ENCODE measurements at places on chromosomes 7 and 10. TPM values are rescaled to one million over a fixed set of nuclear protein-coding genes. Genes with fewer than 3 reads are reported as not detected.

DNA sequence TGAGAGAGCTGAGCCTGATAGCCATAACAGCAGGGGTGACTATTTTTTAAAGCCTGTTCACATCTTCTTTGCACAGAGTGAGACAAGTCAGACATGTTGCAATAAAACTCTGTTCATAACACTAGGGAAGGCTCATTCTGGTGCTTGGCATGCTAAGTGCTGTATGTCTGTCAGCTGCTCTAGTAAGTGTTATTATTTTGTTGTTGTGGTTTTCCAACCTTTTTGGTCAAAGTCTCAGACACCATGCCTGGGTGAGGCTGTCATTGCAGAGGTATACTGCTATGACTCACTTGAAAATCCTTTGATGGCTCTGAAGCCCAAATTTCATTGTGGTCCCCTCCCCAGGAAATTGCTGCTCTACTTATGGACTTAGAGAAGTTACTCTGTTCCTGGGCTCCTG is 129.7 kb downstream of the ADRA2A start:
- H3K4me3 ChIP-seq = no peak overlapping the region
- H3K36me3 ChIP-seq = no peaks in the 10 kb centered on the region
- no peaks in the 10 kb centered on the region for H3K4me1 ChIP-seq
- no peaks in the 10 kb centered on the region for H3K27me3 ChIP-seq
- no peak overlapping the region for H3K27ac ChIP-seq

- H3K4me3 ChIP-seq = no peak overlapping the region
- H3K36me3 ChIP-seq = no peaks in the 10 kb centered on the region
- no peaks in the 10 kb centered on the region for H3K4me1 ChIP-seq
- H3K27me3 ChIP-seq = no peaks in the 10 kb centered on the region
These were observed 18.4 kb upstream of the GIMAP8 start for GRCh38 chr7:150431839-150432658.

DNA sequence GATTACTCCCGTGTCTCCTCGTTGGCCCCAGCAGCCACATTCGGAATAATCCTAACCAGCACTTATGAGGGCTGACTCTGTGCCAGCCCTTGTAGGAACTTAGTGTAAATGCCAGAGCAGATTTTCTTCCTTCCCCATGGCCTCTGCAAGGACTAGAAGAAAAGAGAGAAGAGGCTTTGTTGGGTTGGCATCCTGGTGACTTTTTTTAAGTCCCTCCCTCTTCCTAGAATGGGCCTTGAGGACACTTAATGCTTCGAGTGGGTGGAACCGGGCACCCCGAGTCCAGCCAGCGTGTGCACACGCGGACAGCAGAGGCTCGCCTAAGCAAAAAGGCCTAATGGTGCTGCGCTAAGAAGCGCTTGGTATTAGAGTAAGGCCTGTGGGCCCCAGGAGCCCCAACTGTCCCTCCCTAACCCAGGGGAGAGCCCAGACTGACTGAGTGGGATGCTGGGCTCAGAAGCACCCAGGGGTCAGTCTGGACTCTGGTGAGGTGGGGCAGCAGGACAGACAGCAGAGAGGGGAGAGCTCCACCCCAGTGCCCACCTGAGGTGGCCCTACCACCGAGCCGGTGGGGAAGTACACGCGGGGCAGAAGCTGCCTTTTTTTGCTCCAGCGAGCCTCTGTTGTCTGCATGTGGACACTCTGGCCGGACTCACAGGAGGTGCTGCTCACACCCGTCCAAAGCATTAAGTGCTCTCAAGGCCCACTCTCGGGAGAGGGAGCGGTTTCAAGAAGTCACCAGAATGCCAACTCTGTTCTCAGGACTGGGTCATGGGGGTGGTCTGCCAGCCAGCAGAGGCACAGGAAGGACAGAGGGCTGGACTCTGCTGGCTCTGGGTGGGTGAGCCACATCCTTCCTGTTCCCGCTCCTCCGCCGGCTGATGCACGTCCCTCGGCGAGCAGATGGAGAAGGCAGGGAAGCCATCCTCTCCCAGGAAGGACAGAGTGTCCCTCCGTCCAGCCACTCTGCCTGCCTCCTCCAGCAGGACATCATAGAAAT is 12.5 kb downstream of the ITPRIP start:
- DNase-seq = no peak
- peak overlapping the region; percentile 97 for H3K27ac ChIP-seq
- H3K27me3 ChIP-seq = no peaks in the 10 kb centered on the region
- no peaks in the 10 kb centered on the region for H3K36me3 ChIP-seq
- H3K4me1 ChIP-seq = peaks cover 43% of the 10 kb centered on the region

DNA sequence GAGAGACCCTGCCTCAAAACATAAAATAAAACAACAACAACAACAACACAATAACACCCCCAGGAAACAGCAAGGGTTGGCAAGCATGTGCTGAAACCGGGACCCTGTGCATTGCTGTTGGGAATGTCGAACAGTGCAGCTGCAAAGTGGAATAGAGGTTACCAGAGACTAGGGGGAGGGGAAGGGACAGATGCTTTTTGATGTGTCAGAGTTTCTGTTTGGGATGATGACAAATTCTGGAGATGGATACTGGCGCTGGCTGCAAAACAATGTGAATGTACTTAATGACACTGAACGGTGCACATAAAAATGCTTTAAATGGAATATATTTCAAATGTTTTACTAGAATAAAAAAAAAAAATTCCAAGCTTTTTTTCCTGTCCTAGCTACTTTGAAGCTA is 241.8 kb downstream of the TEX36 start:
- H3K27ac ChIP-seq = no peak overlapping the region
- no peaks in the 10 kb centered on the region for H3K36me3 ChIP-seq
- no peak for DNase-seq
- H3K27me3 ChIP-seq = no peaks in the 10 kb centered on the region
- H3K4me1 ChIP-seq = no peaks in the 10 kb centered on the region

DNA sequence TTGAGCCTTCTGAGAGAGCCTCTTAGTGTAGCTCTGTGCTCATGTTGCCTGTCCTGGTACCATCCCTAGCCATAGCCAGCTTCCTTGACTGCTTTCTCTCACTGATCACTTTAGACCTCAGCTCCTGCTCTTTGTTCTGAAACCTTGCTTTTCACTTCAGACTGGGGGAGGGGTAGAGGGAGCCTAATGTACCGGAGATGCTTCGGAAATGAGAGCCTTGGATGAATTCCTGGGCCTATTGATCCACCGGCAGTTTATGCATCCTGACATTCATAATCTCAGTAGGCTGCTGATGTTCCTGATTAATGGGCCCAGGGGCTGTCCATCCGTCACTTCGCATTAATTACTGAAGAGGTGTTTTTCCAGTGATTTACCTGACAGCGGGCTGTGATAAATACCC is 38.8 kb downstream of the R3HCC1L start:
- no peak for DNase-seq
- H3K4me3 ChIP-seq = no peak overlapping the region
- no peaks in the 10 kb centered on the region for H3K36me3 ChIP-seq
- H3K4me1 ChIP-seq = peaks cover 5% of the 10 kb centered on the region

DNA sequence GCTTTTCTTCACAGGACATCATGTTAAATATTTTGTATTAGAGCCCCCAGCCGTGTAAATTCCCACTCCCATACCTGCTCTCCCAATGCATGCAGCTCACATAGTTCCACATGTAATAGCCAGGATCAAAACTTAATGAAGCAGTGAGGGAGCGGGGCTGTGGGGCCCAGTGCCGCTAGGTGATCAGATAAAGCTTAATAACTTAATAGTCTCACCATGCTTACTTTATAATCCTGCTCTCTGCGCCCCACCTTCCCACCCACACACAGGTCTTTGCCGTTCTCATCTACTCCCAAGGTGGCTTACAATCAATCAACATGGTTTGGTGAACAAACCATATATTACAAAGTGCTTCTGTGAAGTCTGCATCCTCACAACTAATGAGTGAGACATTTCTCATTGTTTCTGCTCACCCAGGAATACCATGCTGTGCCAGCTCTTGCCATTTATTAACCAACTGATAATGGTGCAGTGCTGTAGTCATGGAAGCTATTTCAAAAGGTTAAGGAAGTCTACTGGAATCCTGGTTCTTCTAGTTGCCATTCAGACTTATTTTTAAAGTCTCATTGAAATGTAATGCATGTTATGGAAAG is 156.4 kb downstream of the CTTNBP2 start:
- no peaks in the 10 kb centered on the region for H3K4me1 ChIP-seq
- no peaks in the 10 kb centered on the region for H3K36me3 ChIP-seq
- H3K27ac ChIP-seq = no peak overlapping the region
- H3K4me3 ChIP-seq = no peak overlapping the region
- no peak for DNase-seq
- H3K27me3 ChIP-seq = no peaks in the 10 kb centered on the region

- peaks cover 3% of the 10 kb centered on the region for H3K4me1 ChIP-seq
- H3K27ac ChIP-seq = peak overlapping the region; percentile 49
- no peaks in the 10 kb centered on the region for H3K27me3 ChIP-seq
- H3K36me3 ChIP-seq = no peaks in the 10 kb centered on the region
- H3K4me3 ChIP-seq = no peak overlapping the region
These were observed 65.2 kb downstream of the GBF1 start for GRCh38 chr10:102310361-102311024.

DNA sequence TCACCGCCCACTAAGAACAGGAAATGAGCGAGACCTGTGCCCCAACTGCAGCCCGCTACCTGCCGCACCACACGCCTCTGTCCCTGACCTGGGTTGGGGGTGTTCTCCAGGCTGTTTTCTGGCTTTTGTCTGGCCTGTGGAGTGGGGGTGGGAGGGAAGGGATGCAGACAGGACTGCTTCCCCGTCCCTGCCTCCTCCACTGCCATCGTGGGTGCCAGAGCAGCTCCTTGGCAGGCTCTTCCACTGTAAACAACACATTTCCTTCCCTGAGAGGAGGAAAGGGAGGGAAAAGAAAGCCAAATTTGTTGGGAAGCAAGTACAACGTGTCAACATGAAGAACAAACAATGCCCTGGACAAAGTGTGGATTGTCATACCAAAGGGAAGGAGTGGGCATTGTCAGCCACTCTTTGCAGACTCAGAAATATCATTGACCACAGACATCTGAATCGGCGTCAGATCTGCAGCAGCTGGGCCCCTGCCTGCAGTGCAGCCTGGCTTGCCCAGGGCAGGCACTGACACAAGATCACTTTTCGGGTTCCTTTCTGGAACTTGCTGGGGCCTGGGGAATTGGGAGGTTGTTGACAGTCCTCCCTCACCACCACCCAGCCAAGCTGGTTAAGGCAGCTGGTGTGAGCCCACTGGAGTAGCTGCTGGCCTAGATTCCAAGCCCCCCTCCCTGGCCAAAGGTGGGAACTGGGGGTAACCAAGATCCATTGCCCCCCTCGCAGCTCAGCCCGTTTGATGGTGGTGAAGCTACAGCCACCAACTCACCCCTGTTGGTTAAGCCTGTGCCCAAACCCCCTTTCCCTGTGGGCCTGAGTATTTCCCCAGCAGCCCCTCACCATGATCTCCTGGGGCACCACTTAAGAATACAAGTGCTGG is 22.6 kb upstream of the TRIM8 start:
- peaks cover 16% of the 10 kb centered on the region for H3K4me1 ChIP-seq
- DNase-seq = no peak
- no peak overlapping the region for H3K4me3 ChIP-seq
- H3K36me3 ChIP-seq = no peaks in the 10 kb centered on the region

- DNase-seq = no peak
- H3K4me3 ChIP-seq = no peak overlapping the region
- H3K27me3 ChIP-seq = no peaks in the 10 kb centered on the region
- H3K4me1 ChIP-seq = no peaks in the 10 kb centered on the region
- H3K36me3 ChIP-seq = no peaks in the 10 kb centered on the region
- no peak overlapping the region for H3K27ac ChIP-seq
These were observed 287.1 kb upstream of the CSTF2T start for GRCh38 chr10:51986516-51986915.

- DNase-seq = no peak
- peaks cover 34% of the 10 kb centered on the region for H3K4me1 ChIP-seq
- no peaks in the 10 kb centered on the region for H3K36me3 ChIP-seq
- H3K27ac ChIP-seq = peak overlapping the region; percentile 45
- H3K4me3 ChIP-seq = no peak overlapping the region
- H3K27me3 ChIP-seq = no peaks in the 10 kb centered on the region
These were observed 10.7 kb downstream of the PSAP start for GRCh38 chr10:71840177-71840957.

GRCh38 chr7:51366930-51367613 is 50.5 kb upstream of the COBL start:
- H3K4me1 ChIP-seq = no peaks in the 10 kb centered on the region
- DNase-seq = no peak
- H3K36me3 ChIP-seq = no peaks in the 10 kb centered on the region
- H3K27ac ChIP-seq = no peak overlapping the region
- H3K4me3 ChIP-seq = no peak overlapping the region

- H3K4me3 ChIP-seq = no peak overlapping the region
- peak overlapping the region; percentile 37 for H3K27ac ChIP-seq
- no peaks in the 10 kb centered on the region for H3K36me3 ChIP-seq
- H3K27me3 ChIP-seq = no peaks in the 10 kb centered on the region
These were observed 541.3 kb downstream of the LRMDA start for GRCh38 chr10:75972491-75973276.

DNA sequence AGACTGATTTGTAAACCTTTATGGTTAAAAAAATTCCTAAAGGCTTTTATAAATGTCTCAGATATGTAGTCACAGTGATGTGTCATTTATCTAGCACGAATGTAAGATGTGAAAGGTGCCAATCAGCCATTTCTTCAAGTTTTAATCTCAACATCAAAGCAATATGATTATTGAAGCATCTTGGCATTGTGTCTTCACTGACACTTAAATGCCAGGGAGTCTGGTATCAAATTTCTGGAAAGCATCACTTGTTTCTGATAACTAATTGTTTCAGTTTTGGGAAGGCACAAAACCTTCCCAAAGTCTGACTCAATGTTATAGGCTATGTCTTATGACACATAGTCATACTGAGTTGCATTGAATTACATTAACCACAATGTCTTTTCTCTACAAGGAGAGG is 492.0 kb upstream of the CNTNAP2 start:
- no peaks in the 10 kb centered on the region for H3K27me3 ChIP-seq
- H3K27ac ChIP-seq = no peak overlapping the region
- H3K4me1 ChIP-seq = no peaks in the 10 kb centered on the region
- no peaks in the 10 kb centered on the region for H3K36me3 ChIP-seq

DNA sequence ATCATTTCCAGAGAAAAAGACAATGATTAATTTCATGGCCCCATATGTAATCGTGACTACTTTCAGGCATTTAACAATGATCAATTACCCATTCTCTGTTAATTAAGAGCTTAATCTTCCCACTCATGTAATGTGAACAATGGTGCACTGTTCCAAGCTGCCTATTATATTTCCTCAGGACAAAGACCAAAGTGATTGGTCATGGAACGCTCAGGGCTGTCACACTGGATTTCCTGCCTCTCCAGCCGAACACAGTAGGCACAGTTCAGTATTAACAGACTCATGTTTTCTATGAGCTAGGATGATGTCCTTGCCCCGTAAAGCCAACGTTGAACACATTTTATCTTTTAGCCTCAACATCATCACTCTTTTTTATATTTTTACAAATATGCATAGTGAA is 142.7 kb upstream of the FZD8 start:
- no peak for DNase-seq
- H3K36me3 ChIP-seq = no peaks in the 10 kb centered on the region
- no peaks in the 10 kb centered on the region for H3K4me1 ChIP-seq
- peak overlapping the region; percentile 70 for H3K27ac ChIP-seq
- H3K27me3 ChIP-seq = no peaks in the 10 kb centered on the region

Gene FRMD4A
- total RNA-seq = 107 TPM

Gene TAS2R41
- total RNA-seq = 1.3 TPM

Gene FAM131B
- 0.48 TPM for total RNA-seq

Gene HMX2
- not detected for total RNA-seq

Gene SEC61G
- total RNA-seq = 192 TPM

Gene GJD4
- total RNA-seq = not detected

Gene ZNF800
- 29.5 TPM for total RNA-seq

Gene GTF2I
- total RNA-seq = 241 TPM

Gene GIMAP6
- 35.2 TPM for total RNA-seq
